NCI-H510A (cell line): ENCODE measurements at places on chromosomes 1 and 21.

DNA sequence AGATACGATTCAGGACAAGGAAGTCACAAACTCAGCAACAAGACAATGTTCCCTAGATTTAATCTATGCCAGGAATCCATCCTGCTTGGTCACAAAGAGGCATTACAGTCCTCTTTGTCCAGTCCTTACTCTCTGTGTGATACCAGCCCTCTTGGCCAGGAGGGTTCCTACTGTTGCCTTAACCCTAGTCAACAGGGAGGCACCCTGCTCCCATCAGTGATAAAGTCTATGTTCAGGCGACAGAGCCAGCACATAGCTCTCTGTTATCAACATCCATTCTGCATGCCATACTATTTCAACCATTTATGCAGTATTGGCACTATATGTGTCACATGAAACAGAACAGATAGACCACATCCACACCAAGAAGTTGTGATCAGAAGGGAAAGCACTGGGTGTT lies 4.4 kb upstream of the NPL start:
- no peak for DNase-seq

GRCh38 chr1:202631076-202631923 lies 79.0 kb downstream of the SYT2 start:
- DNase-seq: no peak

DNA sequence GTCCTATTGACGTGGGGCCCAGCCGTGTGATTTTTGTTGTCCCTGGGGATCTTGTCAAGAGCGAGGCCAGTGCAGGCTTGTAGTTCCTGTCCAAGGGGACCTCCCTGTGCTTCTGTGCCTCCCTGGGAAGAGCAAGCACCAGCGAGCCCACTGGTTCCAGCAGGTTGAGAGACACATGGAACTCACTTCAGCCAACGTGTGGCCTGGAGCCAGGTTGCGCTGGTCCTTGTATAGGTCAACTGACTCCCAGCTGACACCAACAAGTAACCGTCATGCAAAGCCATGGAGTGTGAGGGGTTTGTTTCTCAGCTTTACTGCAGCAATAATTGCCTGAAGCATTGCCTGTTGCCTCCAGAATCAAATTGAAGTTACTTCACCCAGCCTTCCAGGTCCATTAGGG lies 63.0 kb downstream of the DISP3 start:
- DNase-seq: no peak

- no peak for DNase-seq
These were observed 57.0 kb upstream of the TRABD2B start for GRCh38 chr1:48054232-48054631.

DNA sequence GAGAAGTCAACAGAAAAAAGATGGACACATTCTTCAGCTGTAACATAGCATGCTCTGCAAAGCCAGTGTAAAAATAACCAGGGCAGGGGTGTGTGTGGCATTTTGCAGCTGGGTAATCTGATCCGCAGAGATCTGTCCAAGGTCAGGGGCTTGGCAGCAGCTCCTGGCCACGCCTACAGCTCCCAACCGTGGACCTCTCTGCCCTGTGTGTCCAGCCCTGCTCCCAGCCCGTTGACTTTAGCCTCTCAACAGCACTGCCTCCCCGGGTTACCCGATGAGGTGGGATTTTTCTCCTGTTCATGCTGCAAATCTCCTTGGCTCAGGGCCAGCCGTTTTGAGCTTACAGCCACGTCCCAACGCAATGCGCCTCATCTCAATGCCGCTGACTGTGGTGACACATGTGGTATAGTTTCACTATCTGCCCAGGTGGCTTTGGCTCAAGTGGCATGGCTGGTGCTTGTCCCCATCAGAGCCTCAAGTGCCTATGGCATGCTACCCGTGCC lies 68.1 kb downstream of the VWA5B1 start:
- DNase-seq: peak; percentile 91

- no peak for DNase-seq
These were observed 2.2 kb downstream of the VAMP4 start for GRCh38 chr1:171739656-171740055.

- peak; percentile 41 for DNase-seq
These were observed 167.2 kb upstream of the POU3F1 start for GRCh38 chr1:38213646-38214434.

DNA sequence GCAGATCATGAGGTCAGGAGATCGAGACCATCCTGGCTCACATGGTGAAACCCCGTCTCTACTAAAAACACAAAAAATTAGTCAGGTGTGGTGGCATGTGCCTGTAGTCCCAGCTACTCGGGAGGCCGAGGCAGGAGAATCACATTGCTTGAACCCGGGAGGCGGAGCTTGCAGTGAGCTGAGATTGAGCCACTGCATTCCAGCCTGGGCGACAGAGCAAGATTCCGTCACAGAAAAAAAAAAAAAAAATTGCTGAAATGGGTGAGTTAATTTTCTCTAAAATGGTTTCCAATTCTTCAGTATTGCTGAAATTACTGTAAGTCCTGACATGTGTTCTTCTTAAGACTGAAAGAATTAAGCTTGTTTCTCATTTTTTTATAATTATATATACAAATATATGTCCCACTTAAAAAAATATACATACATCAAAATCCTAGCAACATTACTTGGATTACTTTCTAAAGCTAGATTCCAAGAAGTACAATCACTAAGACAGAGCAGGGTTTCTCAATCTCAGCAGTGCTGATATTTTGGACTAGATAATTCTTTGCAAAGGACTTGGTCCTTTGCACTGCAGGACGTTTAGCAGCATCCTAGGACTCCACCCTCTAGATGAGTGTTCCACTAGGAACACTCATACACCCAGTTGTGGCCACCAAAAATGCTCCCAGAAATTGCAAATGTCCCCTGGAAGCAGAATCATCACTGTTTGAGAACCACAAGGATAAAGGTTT lies 24.8 kb downstream of the ZNHIT6 start:
- no peak for DNase-seq

GRCh38 chr1:93703643-93704042 lies 22.0 kb upstream of the BCAR3 start:
- peak; percentile 31 for DNase-seq
